ENCODE measurements at places on chromosomes 16 and 17.

- DNase-seq: no peak
These were observed 204.9 kb downstream of the PRKCA start for GRCh38 chr17:66507103-66507923.

GRCh38 chr17:79080761-79081290, 6.2 kb downstream of the ENGASE start:
- DNase-seq: no peak

DNA sequence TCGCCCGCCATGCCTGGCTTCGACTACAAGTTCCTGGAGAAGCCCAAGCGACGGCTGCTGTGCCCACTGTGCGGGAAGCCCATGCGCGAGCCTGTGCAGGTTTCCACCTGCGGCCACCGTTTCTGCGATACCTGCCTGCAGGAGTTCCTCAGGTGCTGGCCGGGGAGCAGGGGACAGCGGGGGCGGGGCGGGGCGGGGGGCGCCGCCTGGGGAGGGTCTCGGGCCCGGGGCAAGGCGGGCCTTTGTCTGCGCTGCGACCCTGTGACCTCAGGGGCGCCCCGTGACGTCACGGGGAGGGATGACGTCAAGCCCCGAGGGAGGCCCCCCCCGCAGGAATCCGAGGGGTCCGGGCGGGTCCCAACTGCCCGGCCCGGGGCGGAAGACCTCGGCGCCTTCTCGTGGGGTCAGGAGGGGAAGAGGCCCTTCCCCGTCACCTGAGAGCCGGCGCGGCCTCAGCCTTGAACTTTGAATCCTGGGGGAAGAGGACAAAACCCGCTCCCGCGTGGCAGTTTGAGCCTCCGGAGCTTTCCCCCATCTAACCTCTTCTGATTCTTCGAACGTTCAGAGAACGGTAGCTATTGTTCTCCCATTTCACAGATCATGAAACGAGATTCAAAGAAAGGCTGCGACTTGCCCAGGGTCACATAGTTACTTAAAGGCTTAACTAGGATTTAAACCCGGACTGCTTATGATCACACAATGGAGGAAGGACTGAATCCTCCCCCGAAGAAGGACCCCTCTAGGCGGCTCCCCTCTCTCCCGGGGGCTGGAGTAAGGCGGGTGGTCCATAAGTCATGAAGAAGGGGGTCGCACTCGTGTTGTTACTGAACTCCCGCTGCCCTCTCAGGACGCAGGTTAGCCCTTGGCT, 527 bp downstream of the TRAF4 start:
- no peak for DNase-seq

DNA sequence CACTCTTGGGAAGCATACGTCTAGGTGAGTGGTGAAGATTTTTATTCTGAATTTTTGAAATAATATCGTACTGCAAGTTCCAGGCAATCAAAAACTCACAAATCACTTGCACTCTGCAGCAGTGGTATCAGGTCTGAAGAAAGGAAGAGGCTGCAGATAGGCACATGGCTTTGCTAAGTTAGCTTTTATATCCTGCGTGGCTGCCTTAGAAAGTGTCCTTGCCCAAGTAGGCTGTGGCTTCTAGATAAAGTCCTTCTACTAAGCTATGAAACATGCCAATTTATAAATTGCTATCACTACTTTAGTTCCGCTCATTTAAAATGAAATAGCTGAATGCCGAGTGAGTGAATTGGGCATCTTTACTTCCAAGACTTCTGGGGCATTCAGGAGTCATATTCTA, 17.9 kb downstream of the WWOX start:
- DNase-seq: no peak

DNA sequence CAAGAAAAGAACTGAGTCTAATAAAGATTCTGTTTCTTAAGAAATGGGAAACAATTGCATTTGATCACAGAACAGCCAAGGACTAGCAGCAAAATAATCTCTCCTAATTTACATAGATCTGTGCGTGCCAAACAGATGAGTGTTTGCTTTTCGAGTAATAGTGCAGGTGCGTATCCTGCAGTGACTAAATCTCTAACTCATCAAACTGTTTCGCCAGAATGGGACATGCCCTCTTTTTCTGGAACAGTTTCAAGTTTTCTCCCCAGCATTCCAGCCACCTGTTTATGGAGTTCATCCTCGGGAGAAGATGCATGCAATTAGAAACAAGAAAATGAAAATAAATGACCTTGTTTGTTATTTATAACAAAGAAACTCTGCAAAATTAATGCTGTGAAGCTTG, 5.7 kb upstream of the TOX3 start:
- peak; percentile 80 for DNase-seq

DNA sequence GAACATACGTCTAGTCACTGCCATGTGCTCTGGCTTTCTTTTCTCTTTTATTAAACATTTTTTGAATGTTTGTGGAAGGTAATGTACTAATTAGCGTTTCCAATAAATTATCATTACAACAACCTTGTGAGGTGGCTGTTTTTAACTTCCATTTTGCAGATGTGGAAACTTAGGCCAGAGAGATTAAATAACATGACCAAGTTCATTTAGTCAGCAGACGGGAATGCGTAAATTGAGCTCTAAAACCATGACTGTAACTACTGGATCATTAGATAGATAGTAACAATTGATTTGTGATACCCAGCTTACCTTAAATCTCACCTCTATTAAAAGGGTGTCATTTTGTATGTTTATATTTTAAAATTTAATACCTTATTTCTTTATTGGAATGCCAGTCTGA, 49.4 kb downstream of the RABEP1 start:
- no peak for DNase-seq

- no peak for DNase-seq
These were observed 37.2 kb downstream of the LYRM1 start for GRCh38 chr16:20937736-20938135.

DNA sequence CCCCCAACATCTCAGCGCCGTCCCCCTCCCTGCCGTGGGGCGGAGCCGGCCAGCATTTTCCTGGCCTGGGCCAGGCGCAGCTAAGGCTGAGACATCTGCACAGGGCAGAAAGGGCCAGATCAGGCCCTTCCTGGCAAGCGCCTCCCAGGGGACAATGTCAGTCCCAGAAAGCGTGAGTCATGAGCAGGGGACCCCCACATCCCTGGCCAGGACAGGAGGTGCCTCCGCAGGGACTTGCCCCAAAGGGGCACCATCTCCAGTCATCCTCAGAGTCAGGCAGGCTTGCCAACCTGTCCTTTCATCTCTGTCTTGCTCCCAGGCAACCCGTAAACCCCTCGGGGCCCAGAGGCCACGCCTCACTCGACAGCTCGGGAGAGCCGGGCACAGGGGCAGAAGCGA, 43.2 kb downstream of the SOCS1 start:
- no peak for DNase-seq

GRCh38 chr16:68086860-68087268, 1.7 kb downstream of the NFATC3 start:
- DNase-seq: no peak

DNA sequence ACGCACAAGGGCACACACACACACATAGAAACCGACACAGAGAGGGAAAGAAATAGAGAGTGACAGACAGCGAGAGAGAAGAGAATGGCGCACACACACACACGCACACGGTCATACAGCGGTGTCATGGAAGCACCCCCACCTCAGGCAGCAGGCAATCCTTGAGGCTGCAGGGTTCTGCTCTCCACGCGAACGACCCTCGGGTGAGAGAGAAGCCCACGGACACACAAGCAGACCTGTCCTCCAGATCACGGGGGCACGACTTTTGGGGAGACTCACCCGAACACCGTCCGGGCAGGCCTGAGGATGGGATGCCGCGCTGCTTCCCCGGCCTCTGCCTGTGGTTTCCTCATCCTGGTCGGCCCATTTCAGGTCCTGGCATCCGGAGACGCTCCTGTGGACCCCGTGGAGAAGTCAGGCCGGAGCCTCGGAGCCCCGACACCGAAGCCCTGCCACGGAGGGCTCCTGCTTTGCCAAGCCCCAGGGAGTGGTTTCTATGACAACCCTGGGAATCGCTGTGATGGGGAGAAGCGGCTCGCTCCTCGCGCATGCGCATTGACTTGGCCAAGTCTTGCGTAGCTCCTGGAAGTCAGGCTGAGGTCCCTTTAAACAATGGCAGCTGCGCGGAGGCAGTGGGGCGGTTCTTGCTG, 118.2 kb upstream of the KCNJ18 start:
- DNase-seq: no peak

GRCh38 chr17:55883149-55883548, 132.3 kb downstream of the PCTP start:
- no peak for DNase-seq

GRCh38 chr17:73822371-73822770, 178.1 kb upstream of the SDK2 start:
- DNase-seq: no peak

DNA sequence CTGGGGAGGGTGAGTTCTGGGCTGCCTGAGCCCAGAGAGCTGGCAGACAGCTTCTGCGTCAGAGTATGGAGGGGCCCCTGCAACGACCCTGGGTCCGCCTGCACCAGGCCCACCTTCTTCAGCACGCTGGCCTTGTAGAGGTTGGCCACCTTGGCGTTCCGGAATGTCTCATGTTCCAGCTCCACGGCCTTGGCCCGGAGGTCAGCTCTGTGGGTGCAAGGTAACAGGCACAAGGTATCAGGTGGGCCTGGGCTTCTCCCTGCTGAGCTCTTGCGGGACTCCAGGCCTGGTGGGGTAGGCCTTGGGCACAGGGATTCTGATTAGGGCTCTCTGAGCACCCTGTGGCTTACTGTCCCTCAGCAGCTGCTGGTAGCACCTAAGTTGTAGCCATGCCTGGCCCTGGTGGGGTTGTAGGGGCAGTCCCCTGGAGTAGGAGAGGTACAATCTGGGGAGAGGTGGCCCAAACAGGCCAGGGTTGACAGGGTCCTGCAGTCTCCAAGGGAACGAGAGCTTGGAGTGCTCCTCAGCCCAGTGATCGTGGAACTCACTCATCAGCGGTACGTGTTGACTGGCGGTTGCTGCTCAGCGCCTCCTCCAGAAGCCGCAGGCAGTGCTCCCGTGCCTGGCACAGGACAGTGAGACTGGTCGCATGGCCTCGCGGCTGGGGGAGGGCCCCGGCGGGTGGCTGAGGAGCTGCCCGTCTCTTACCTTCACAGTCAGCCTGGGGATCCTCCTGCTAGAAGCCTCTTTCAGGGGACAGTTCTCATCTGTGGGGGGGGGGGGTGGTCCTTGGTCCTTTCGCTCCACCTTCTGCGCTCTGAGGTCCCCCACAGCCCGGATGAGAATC, 2.9 kb upstream of the SMIM5 start:
- DNase-seq: no peak

- peak; percentile 47 for DNase-seq
These were observed 4.2 kb downstream of the TRADD start for GRCh38 chr16:67155295-67156142.

- no peak for DNase-seq
These were observed 16.9 kb downstream of the ADAD2 start for GRCh38 chr16:84207879-84208278.

- no peak for DNase-seq
These were observed 31.0 kb upstream of the C16orf78 start for GRCh38 chr16:49342336-49343265.

DNA sequence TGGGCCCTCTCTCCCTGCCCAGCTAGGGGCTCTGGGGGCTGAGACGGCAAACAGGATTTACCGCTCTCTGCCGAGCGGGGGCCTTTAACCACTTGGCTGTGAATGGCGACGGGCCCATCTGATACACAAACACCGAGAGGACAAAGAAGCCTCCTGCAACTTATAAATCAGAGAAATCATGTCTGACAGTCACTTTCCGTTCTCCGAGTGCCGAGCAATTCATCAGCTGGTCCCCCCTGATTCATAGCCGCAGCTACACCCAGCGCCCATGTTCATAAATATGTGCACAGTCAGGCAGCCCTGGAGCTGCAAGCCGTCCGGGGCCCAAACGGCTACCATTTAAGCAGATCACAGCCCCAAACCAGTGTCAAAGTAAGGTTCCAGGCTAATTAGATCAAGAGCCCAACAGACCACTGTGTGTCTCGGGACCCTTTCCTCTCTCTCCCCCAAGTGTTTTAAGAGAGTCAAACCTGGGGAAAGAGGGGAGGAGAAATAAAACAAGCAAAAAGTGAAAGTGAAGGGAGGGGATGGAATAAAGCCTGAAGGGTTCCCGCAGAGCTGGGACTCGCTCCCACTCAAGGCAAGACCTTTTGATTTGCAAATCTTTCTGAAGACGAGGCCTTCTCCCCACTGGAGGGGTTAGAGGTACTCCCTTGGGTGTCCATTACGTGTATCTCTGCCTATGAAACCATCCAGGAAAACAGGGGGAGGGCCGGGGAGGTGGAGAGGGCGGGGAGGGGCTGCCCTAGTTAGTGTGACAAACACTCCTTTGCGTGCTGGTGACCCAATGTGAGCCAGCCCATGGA, 154.7 kb downstream of the C16orf78 start:
- DNase-seq: no peak

- DNase-seq: no peak
These were observed 40.5 kb upstream of the MGAT5B start for GRCh38 chr17:76827736-76828135.

GRCh38 chr17:9414471-9414870, 161.1 kb downstream of the STX8 start:
- no peak for DNase-seq

DNA sequence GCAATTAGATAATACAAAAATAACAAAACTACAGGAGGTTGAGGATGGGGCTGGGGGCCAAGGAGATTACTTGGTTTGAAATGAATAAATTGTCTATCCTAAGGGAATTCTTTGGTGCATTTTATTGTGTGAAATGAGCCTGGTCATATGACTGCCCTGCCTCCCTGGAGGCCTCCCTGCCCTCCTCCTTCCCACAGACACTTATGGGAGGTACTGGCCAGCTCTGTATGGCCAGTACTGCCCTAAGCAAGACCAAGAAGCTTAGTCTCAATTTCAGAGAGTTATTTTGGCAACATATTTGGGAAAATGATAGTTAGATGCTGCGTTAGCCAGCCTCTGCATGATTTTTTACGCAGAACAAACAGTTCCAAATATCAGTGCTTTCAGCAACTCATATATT, 511.9 kb downstream of the WWOX start:
- no peak for DNase-seq

DNA sequence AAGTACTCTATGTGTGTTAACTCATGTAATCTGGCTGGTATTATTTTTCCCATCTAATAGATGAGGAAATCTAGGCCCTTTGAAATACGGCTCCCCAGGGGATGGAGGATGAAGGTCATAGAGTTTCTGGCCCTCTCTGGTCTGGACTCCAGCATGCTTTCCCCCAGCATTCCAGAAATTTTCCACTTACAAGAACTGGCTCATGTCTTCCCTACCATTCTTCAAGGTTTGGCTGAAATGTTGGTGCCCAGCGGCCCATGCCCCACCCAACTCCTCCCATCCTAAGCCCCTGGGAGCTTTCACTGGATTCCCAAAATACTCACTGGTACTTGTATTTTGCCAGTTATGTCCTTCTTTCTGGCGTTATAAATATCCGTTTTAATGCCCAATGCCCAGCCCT, 237.5 kb upstream of the NLRP1 start:
- DNase-seq: no peak

GRCh38 chr16:85465328-85466303, 147.5 kb upstream of the GSE1 start:
- no peak for DNase-seq

GRCh38 chr17:65389949-65390348, 171.5 kb downstream of the AXIN2 start:
- DNase-seq: no peak

GRCh38 chr17:48910370-48910769, 2.2 kb downstream of the UBE2Z start:
- DNase-seq: no peak

- no peak for DNase-seq
These were observed 48.1 kb downstream of the MYO1D start for GRCh38 chr17:32828822-32829221.
